ENCODE measurements at places on chromosomes 2 and 18.

DNA sequence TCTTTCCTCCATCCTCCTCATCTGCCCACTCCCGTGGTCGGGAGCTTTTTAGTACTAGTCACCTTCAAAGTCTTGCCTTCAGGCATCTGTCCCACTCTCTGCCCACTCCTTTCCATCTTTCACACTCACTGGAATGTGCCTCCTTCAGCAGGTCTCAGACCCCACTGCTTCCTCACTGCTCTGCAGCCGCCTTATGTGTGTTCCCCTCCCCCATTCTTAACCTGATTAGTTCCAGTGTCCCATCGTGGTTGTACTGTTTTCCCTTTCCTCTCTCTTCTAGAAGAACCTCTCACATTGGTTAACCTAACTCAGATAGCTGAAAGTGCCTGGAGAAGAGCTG lies 3.0 kb downstream of the ARMC9 start:
- no peak for DNase-seq

DNA sequence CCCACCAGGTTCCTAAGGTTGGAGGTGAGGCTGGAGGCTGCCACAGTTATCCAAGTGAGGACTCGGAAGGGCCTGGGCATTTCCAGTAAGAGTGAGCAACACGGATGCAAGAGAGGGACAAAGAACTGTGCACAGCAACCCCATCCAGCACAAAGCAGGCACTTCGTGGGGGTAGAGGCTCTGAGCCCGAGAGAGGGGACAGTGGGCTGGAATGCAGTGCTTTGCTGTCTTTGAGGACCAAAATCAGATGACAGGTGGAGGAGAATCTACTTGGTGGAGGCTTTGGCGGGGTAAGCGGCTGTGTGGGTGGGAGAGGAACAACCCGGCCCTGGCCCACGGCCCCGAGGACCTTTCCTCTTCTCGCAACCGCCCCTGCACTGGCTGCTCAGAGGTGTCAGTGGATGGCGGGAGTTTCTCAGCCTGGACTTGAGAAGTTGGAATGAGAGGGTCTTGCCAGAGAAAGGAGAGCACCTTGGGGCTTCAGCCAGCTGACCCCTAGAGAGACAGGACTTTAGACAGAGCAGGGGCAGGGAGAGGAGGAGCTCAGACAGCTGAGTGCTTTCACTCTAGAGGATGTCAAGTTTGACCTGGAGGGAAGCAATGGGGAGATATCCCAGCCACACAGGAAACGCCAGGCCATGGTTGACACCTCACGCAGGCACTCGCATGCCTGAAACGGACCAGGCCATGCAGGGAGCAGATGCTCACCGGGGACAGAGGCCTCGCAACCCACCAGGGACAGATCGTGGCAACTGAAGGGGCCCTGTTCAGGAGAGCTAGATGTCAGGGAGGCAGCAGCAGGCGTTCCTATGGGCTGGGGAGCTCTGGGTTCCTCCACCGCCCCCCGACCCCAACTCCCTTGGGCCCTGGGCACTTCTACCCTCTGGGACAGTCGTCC lies 11.6 kb downstream of the RAMP1 start:
- DNase-seq, result no peak

- no peak for DNase-seq
Measured at GRCh38 chr2:99512181-99512591, 22.4 kb upstream of the REV1 start.

- DNase-seq, result no peak
Measured at GRCh38 chr18:79411614-79412526, 16.1 kb downstream of the NFATC1 start.

DNA sequence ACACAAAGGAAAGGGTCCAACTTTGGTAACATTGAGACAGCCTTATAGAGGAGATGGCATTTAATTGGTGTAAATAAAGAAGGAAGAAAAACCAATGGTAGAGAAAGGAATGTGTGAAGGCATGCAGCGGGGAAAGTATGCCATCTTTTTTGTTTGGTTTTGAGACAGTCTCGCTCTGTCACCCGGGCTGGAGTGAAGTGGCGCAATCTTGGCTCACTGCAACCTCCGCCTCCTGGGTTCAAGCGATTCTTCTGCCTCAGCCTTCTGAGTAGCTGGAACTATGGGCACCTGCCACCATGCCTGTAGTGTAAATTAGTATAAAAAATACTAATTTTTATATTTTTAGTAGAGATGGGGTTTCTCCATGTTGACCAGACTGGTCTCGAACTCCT lies 6.4 kb downstream of the RIOK3 start:
- no peak for DNase-seq

- peak; percentile 18 for DNase-seq
Measured at GRCh38 chr2:25851740-25852503, 26.4 kb downstream of the ASXL2 start.

DNA sequence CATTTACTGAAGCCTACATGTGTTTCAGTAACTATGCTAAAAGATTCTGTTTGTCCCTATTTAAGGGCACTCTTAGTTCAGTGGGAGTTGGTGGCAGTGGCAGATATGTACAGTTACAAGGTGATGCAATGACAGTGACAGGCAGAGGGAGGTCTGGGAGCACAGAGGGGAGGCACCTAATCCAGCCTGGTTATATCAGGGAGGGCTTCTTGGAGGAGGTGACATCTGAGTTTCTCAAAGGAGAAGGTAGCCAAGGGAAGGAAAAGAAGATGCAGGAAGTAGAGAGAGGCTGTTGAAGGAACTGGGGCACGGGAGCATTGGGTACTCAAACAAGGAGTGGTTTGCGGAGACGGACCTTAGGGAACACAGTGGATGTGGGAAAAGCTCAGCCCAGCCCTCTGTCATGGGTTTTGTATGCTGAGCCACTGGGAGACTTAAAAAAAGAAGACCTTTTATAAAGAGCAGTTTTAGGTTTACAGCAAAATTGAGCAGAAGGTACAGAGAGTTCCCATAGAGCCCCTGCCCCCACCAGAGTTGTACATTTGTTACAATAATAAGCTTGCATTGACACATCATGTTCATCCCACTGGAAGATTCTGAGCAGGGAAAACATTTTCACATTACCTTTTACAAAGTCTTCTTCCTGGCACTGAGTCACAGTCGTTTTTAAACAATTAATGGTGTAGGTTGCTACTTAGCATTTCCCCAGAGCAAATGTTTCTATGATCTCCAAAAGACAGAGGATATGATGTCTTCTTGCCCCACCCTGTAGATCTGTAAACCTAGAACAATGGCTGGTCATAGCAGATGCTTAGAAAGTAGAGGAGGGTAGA lies 83.0 kb upstream of the TAF1B start:
- DNase-seq, result peak; percentile 66

GRCh38 chr2:111694700-111695101 lies 189.3 kb downstream of the ANAPC1 start:
- no peak for DNase-seq

DNA sequence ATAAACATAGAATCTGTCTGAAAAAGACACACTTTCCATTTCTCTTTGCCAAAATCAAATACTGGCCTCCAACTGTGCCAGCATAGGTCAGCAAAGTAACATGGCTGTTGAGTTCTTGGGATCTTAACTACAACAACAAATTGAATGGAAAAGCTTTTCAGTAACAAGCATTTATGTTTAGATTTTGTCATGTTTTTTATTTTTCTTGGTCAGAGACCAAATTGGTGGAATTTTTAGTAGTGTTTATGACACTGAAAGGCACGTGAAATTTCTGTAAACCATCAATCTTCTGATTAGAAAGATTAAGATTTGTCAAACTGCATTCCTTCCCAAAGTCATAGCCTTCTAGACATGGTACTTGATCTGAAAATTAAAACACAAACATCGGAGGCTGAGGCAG lies 77.6 kb downstream of the PDE1A start:
- DNase-seq, result no peak

GRCh38 chr18:25237571-25238267 lies 114.2 kb downstream of the ZNF521 start:
- DNase-seq, result no peak

GRCh38 chr2:19971691-19972090 lies 18.2 kb downstream of the WDR35 start:
- no peak for DNase-seq

DNA sequence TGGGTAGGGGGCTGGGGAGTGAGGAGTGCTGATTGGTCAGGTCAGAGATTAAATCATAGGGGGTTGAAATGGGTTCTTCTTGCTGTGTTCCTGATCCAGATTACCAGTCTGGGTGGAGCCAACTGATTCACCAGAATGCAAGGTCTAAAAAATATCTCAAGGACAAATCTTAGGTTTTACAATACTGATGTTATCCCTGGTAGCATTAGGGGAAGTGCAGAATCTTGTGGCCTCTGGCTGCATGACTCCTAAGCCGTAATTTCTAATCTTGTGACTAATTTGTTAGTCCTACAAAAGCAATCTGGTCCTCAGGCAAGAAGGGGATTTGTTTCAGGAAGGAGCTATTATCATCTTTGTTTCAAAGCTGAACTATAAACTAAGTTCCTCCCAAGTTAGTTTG lies 289.2 kb upstream of the KYNU start:
- no peak for DNase-seq

- no peak for DNase-seq
Measured at GRCh38 chr2:219056896-219057708, 3.6 kb downstream of the IHH start.

DNA sequence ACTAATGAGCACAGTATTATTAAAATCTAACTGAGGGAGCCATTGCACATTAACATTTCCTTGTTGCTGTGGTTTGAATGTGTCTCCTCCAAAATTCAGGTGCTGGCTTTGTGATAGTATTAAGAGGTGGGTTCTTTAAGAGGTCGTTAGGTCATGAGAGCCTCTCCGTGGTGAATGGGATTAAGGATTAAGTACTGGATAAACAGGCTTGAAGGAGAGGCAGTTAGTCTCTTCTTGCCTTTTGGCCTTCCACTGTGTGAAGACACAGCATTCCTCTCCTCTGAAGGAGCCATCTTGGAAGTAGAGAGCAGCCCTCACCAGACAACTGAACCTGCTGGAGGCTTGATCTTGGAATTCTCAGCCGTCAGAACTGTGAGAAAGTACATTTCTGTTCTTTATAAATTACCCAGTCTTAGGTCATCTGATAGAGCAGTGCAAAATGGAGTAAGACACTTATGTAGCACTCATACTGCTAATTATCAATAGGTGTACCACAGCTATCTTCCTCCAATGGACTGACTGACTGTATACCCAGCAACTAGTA lies 182.7 kb downstream of the MYO3B start:
- no peak for DNase-seq

GRCh38 chr18:35371412-35372195 lies 5.5 kb downstream of the ZNF396 start:
- no peak for DNase-seq

GRCh38 chr18:25896178-25896780 lies 194.1 kb downstream of the SS18 start:
- peak; percentile 21 for DNase-seq

- no peak for DNase-seq
Measured at GRCh38 chr2:130884013-130884412, 47.3 kb downstream of the ARHGEF4 start.
